ENCODE measurements at places on chromosomes 3 and 15. TPM values are rescaled to one million over a fixed set of nuclear protein-coding genes. Genes with fewer than 3 reads are reported as not detected.

DNA sequence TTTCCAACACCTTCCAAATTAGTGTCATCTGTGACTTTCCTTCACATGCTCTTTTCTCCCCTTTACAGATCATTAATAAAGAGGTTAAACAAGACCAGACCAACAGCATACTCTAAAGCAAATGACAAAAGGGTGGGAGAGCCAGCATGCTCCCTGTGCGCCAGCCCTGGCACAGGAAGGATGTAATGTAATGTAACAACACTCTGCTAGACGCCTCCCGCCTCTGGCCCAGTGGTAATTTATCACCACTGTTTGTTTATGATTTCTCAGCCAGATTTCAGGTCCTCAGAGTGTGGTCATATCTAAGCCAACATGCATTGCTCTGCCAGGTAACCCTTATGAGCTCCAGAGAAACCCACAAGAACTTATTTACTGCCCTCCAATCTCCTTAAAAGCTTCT is 189.5 kb upstream of the WNT5A start:
- DNase-seq, result no peak
- H3K27ac ChIP-seq, result no peak overlapping the region
- no peaks in the 10 kb centered on the region for H3K27me3 ChIP-seq
- H3K36me3 ChIP-seq, result no peaks in the 10 kb centered on the region
- H3K4me1 ChIP-seq, result no peaks in the 10 kb centered on the region
- no peak overlapping the region for H3K4me3 ChIP-seq

SYNPR gene
- total RNA-seq, result not detected

DNA sequence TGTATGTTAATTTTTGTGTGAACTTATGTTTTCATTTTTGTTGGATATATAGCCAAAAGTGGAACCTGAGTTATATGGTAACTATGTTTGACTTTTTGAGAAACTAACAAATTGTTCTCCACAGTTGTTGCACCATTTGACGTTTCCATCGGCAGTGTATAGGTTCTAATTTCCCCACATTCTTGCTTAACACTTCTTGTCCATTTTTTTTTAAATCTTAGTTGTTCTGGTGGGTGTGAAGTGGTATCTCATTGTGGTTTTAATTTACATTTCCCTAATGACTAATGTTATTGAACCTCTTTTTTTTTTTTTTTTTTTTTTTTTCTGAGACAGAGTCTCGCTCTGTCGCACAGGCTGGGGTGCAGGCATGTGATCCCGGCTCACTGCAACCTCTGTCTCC is 8.0 kb downstream of the NISCH start:
- no peak overlapping the region for H3K4me3 ChIP-seq
- no peak overlapping the region for H3K27ac ChIP-seq
- no peaks in the 10 kb centered on the region for H3K4me1 ChIP-seq
- DNase-seq, result no peak
- peaks cover 31% of the 10 kb centered on the region for H3K36me3 ChIP-seq
- no peaks in the 10 kb centered on the region for H3K27me3 ChIP-seq

PIF1 gene
- total RNA-seq, result 0.67 TPM

- no peak for DNase-seq
- H3K4me1 ChIP-seq, result peaks cover 6% of the 10 kb centered on the region
- H3K27me3 ChIP-seq, result peaks cover 25% of the 10 kb centered on the region
- H3K4me3 ChIP-seq, result no peak overlapping the region
- H3K36me3 ChIP-seq, result no peaks in the 10 kb centered on the region
Observed at GRCh38 chr15:31974154-31974794, 56.0 kb upstream of the CHRNA7 start.

CPLX3 gene
- not detected for total RNA-seq

GRCh38 chr3:143497382-143497781 is 350.9 kb downstream of the SLC9A9 start:
- H3K27ac ChIP-seq, result no peak overlapping the region
- no peaks in the 10 kb centered on the region for H3K36me3 ChIP-seq
- no peak overlapping the region for H3K4me3 ChIP-seq
- H3K27me3 ChIP-seq, result no peaks in the 10 kb centered on the region
- no peak for DNase-seq
- H3K4me1 ChIP-seq, result no peaks in the 10 kb centered on the region

DNA sequence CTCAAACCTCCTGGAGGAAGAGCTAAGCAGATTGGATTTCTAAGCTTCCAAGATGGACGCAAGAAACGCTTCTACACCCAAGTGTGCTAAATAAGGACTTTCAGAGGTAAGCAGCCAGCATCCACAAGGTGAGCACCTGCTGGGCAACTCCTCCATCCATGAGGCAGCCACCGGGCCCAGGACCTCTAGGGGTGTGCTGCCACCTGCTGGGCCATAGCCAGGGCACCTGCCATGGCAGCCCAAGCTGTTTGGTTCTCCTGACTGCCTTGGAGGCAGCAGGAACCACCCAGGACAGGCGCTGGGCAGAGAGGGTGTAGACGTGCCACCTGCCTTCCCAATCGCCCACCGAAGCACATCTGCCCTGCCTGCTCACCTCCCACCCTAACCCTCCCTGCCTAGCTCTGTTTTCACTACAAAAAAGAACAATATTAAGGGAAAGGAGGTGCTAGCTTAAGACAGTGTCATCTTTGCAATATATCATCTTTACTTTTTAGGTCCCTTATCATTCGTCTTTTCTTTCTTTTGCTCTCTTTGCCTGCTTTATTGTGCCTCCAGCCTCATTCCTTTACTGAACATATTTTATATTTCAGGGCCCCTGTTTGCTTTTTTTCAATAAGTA is 12.9 kb downstream of the C15orf62 start:
- peaks cover 12% of the 10 kb centered on the region for H3K4me1 ChIP-seq
- no peak overlapping the region for H3K27ac ChIP-seq
- H3K4me3 ChIP-seq, result no peak overlapping the region
- DNase-seq, result peak; percentile 91
- H3K36me3 ChIP-seq, result peaks cover 20% of the 10 kb centered on the region

DZIP1L gene
- 8.1 TPM for total RNA-seq

BLM gene
- 1.5 TPM for total RNA-seq

GRCh38 chr3:188259596-188259995 is 105.6 kb downstream of the LPP start:
- DNase-seq, result no peak
- peaks cover 37% of the 10 kb centered on the region for H3K4me1 ChIP-seq
- H3K36me3 ChIP-seq, result no peaks in the 10 kb centered on the region
- H3K27ac ChIP-seq, result no peak overlapping the region
- no peak overlapping the region for H3K4me3 ChIP-seq

GRCh38 chr15:75008629-75009326 is 13.4 kb downstream of the SCAMP5 start:
- no peak overlapping the region for H3K27ac ChIP-seq
- no peak overlapping the region for H3K4me3 ChIP-seq
- no peaks in the 10 kb centered on the region for H3K36me3 ChIP-seq
- peaks cover 3% of the 10 kb centered on the region for H3K4me1 ChIP-seq

TMIE gene
- 1.7 TPM for total RNA-seq

TRAT1 gene
- total RNA-seq, result 1.1 TPM

GABRR3 gene
- not detected for total RNA-seq

- no peak overlapping the region for H3K4me3 ChIP-seq
- no peaks in the 10 kb centered on the region for H3K36me3 ChIP-seq
- no peak overlapping the region for H3K27ac ChIP-seq
- no peaks in the 10 kb centered on the region for H3K4me1 ChIP-seq
- no peaks in the 10 kb centered on the region for H3K27me3 ChIP-seq
Observed at GRCh38 chr3:97673357-97673997, 91.1 kb upstream of the ARL6 start.

GRCh38 chr15:98568382-98569017 is 79.8 kb upstream of the IGF1R start:
- no peak overlapping the region for H3K27ac ChIP-seq
- no peak for DNase-seq
- peaks cover under 1% of the 10 kb centered on the region for H3K27me3 ChIP-seq
- no peaks in the 10 kb centered on the region for H3K4me1 ChIP-seq

DNA sequence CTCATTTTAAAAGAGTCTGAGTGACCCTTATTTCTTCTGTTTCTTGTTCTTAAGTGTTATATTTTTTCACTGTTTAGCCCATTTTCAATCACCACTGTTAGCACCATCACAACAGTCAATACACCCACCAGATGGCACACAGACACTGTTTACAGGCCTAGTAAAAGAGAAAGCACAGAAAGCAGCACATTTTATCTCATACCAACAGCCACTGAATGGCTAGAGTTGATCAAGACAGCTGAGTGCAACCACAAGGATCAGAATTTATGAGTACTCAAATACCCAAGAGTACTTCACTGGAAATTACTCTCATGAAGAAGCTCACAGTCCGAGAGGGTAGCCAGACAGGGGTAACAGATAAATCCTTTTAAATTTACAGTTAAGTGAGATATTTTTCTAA is 127.0 kb downstream of the TFDP2 start:
- no peak overlapping the region for H3K27ac ChIP-seq
- no peaks in the 10 kb centered on the region for H3K36me3 ChIP-seq
- H3K27me3 ChIP-seq, result no peaks in the 10 kb centered on the region
- peaks cover 13% of the 10 kb centered on the region for H3K4me1 ChIP-seq
- no peak for DNase-seq

IL16 gene
- 39.3 TPM for total RNA-seq

DNA sequence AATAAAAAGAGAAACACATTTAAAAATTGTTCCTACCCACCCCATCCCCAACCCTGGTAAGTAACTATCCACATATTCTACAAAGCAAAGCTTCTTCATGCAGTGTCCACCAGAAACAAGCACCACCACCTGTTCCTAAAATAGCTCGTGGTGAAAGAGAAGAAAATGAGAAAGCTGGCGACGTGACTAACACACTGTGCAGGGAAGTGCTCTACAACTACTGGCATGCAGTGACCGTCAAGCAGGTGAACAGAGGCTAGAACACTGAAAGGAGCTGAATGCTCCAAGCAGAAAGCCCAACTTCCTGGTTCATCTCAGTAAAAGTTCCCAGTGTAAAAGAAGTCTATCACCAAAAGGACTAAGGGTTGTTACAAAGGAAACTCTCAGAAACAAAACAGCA is 80.7 kb downstream of the NR2E3 start:
- H3K36me3 ChIP-seq, result peaks cover 46% of the 10 kb centered on the region
- DNase-seq, result no peak
- no peak overlapping the region for H3K27ac ChIP-seq
- no peaks in the 10 kb centered on the region for H3K27me3 ChIP-seq

CIAO2A gene
- 54.9 TPM for total RNA-seq

- H3K27me3 ChIP-seq, result no peaks in the 10 kb centered on the region
- no peak overlapping the region for H3K27ac ChIP-seq
- no peaks in the 10 kb centered on the region for H3K36me3 ChIP-seq
Observed at GRCh38 chr3:5565026-5565425, 377.5 kb downstream of the EDEM1 start.

DNA sequence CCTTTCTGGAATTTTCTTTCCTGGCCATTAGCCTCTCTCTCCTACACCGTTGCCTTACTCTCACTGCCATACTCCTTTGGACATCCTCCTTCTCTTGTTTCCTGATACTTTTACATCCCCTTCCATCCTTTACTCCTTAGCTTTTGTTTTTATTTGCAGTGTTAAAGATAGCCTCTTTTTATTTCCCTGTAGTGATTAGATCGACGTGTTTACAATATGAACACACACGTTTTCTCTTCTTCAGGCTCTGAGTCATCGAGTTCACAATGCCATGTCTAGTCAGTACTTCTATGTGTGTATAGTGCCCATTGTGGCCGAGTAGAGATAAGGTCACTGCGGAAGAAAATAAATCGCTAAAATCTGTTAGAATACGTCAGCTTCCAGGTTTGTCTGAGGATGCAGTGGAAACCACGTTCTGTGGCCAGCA is 208.5 kb downstream of the LPP start:
- peaks cover 14% of the 10 kb centered on the region for H3K4me1 ChIP-seq
- H3K27me3 ChIP-seq, result no peaks in the 10 kb centered on the region
- DNase-seq, result no peak
- H3K27ac ChIP-seq, result no peak overlapping the region
- H3K36me3 ChIP-seq, result no peaks in the 10 kb centered on the region

DNA sequence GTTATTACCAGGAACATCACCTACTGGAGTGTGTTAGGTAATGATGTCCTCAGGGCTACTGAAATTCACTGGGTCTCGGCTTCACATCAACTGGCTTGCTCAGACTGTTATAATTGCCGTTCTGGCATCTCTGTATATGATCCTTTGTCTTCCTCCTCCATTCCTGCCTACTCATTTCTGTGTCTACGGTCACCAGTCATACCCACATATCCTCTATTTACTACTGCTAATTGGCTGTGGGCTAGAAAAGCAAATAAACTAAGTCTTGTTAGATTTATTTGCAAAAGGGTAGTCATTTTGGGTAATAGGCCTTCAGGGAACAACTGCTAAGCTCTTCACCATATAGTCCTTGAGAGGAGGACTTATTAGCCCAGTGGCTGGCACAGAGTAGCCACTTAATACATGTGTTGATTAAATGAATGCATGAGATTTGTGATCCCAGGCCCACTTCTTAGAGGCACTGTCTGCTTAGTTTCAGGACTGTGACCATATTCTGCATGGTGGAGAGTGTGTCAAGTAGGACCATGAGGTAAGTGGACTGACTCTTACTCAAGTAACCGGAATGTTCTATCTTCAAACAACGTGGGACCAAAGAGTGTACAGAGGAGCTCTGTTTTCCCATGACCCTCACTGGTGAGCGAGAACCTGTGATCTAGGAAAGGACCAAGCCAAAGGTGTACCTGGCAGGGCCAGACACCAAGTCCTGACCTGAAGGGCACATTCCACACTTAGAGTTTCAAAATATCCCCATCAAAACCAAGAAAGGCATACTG is 13.2 kb downstream of the ZDHHC3 start:
- no peak overlapping the region for H3K4me3 ChIP-seq
- peaks cover 15% of the 10 kb centered on the region for H3K36me3 ChIP-seq
- peaks cover 52% of the 10 kb centered on the region for H3K4me1 ChIP-seq

GRCh38 chr15:58021332-58022230 is 43.9 kb downstream of the ALDH1A2 start:
- H3K27me3 ChIP-seq, result no peaks in the 10 kb centered on the region
- no peak overlapping the region for H3K4me3 ChIP-seq
- no peak overlapping the region for H3K27ac ChIP-seq
- no peaks in the 10 kb centered on the region for H3K36me3 ChIP-seq

TMEM158 gene
- total RNA-seq, result 2.1 TPM

DNA sequence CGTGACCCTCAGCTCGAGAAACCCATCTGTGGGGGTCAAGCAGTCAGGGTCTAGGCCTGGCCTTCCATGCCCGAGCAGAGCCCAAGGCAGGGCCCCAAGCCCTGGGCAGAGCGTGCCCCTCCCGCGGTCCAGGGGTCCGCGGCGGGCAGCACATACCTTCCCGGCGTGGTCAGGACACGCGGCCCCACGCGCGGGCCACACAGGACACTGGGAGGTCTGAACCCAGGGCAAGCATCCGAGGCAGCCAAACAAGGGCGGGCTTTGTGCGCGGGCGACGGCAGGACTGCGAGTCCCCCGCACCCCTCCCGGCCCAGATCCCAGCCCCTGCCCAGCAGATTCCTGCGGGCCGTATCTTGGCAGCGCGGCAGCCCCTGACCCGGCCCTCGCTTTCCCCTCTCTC is 61.6 kb upstream of the ACAN start:
- H3K4me3 ChIP-seq, result no peak overlapping the region
- no peak overlapping the region for H3K27ac ChIP-seq
- DNase-seq, result no peak
- no peaks in the 10 kb centered on the region for H3K4me1 ChIP-seq

DNA sequence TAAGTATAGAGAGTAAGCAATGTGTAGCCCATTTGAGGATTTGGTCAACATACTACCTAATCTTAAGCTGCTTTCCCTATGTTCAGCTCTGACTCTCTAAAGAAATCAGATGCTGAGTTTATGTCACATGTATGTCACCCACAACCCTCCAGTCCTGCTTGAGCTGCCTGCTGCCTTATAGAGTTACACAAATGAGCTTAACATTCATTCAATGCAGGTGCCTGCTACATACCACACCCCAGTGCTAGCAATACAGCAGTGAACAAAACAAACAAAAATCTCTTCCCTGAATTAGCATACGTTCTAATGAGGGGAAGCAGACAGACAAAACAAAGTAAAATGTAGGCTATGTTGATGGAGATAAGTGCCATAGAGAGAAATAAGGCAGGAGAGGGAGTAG is 93.0 kb downstream of the HHLA2 start:
- H3K27me3 ChIP-seq, result no peaks in the 10 kb centered on the region
- no peak for DNase-seq
- H3K36me3 ChIP-seq, result no peaks in the 10 kb centered on the region
- H3K27ac ChIP-seq, result no peak overlapping the region
- H3K4me3 ChIP-seq, result no peak overlapping the region

Data from upper lobe of right lung (tissue), 1 donor.